ENCODE measurements at places on chromosomes 3 and 15.

DNA sequence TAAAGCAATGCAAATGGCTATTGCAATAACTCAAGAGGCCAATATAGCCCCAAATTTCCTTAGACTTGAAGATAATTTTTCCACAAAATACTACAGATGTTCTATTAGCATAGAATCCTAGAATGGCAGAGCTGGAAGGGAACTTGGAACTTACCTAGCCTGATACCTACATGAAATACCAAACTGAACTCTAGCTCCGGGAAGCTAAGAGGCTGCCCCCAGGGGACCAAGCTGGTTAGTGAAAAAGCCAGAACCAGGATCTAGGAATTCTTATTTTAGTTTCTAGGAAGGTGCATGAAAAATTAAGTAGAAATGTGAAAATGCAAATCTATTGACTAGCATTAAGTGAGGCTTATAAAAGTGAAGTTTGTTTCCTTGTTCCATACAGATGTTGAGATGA, 256.0 kb upstream of the CBLB start:
- no peak for DNase-seq

DNA sequence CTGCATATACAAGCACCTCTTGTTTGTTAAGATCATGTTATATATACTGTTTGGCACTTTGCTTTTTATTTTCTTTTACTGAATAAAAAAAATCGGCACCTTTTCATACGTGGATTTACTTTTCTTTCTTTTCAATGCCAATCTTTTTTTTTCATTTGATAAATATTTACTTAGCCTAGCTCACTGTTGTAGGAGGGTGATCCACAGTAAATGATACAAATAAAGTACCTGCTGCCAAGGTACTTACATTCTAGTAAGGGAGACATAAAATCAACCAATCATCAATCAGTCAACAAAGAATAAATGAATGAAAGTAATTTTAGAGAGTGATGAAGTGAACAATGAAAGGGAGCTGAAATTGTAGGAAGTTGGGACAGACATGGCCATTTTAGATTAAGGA, 18.3 kb downstream of the GNB5 start:
- DNase-seq, result no peak

- no peak for DNase-seq
These were observed 61.3 kb downstream of the LRRC3B start for GRCh38 chr3:26683902-26684301.

- DNase-seq, result no peak
These were observed at the start of gene ATP10A for GRCh38 chr15:25863111-25863967. ATP10A (minus strand) TSS chr15:25863327; CDS start chr15:25863096, 231 bp downstream.

GRCh38 chr3:66095295-66096001, 56.7 kb upstream of the MAGI1 start:
- no peak for DNase-seq

GRCh38 chr15:57216288-57216687, 160.0 kb upstream of the CGNL1 start:
- DNase-seq, result no peak

GRCh38 chr3:196740481-196741248, 1.0 kb downstream of the PAK2 start:
- DNase-seq, result no peak

DNA sequence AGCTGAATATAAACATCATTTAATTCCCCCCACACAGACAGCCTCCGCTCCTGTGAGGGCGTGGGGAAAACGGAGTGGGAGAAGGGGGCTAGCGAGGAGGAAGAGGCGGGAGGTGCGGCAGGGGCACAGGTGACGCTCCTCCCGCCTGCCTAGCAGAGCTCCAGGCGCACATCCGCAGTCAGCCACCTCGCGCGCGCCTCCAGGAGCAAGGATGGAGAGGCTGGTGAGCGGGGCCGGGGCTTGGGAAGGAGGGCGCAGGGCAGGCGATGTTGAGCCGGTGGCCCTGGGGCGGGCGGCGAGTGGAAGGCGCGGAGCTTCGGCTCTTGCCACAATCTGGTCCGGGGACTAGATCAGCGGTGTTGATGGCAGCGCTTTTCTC, at the start of gene CD200:
TSS of gene CD200 (plus strand) at position 155 of the 379 bp plus-strand sequence. CDS start at position 212, 57 bp downstream.
- no peak for DNase-seq

GRCh38 chr3:101992863-101993262, 143.5 kb downstream of the NFKBIZ start:
- no peak for DNase-seq

GRCh38 chr15:39438260-39438659, 142.6 kb upstream of the THBS1 start:
- no peak for DNase-seq
